ENCODE measurements at places on chromosomes 2 and 18.

- no peak for DNase-seq
These were observed 36.3 kb downstream of the MOGAT1 start for GRCh38 chr2:222707689-222708273.

DNA sequence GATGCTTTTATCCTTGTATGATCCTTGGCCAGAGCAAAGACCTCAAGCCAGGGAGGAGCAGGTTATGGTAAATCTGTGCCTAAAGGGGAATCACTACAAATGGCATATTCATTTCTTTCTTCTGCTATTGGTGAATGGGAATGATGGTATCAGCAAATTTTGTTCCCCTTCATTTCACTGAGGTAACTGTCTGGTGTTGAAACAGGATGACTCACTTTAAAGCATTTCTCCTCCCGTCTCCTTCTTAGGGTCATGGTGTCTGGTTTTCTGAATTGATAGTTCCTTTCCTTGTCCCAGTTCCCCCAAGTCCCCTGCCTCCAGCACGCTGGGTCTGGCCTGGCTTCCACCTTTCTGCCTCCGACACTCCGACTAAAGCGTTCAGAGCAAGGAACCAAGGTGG is 109.2 kb downstream of the MREG start:
- DNase-seq: no peak

DNA sequence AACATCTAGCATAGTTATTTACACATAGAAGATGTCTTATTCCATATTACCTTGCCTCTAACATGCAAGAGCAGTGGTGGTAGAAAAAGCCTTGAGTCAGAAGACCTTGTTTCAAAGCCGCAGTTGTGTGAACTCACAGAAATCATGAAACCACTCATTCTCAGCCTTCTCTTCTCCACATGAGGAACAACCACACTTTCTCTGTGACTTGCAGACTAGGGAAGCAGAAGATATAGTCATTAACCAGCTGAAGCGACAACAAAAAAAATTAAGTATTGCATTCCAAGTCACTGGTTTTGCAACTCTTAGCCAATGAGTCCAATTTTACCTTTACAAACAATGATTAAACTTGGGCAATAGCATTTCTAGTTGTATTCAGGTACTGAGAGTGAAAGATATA is 19.0 kb downstream of the TWSG1 start:
- no peak for DNase-seq

DNA sequence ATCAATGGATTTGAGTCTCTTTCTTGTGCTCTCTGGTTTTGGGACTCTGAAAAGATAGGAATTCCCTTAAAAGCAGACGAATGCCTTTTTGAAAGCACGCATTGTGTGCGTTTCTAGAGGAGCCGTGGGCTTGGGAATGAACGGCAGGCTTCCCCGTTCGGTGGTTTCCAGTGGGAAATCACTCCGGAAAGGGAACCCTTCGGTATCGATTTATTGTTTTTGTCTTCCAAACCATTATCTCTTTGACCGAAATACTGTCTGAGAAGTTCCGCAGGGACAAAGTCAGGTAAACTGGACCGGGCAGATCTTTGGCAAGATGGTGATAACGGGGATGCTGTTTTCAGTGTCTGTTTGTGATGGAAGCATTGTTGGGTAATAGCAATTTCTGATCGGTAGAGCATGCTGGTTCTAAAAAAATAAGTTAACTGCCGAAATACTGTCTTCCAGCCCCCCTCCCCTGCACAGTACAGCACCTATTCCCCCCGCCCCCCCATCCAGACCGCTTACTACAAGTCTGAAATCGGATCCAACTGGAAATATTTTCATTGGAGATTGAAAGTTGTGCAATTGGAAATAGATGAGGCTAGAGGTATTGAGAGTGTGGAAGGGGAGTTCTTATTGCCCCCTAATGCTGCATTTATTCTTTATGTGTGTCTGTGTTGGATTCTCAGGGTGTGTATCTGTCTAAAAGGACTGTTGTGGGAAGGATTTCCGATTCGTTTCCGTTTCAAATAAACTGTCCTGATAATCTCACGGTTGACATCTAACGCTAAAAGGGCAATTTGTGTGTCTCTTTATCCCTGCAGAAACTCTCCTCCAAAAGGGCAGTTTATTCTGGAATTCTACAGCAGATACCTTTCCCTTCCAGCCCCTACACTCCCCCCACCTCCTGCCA is 635 bp downstream of the SETBP1 start:
- DNase-seq: no peak

GRCh38 chr2:624096-624495 is 53.1 kb downstream of the TMEM18 start:
- no peak for DNase-seq

DNA sequence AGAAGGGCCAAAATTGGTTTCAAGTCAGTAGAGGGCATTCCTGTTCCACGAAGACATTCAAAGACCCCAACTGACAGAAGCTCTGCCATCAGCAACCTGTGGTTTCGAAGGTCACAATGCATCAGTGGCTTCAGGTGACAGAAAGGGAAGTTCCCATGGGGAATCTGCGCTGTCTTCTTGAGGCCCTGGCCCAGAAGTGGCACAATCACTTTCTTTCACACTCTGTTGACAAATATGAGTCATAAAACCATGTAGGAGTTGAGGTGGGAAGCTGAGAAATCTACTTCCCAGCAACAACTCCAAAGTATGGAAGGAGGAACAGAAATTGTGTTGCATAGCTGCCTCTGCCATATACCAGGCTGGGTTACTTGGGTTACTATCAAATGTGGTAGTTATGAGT is 621.1 kb upstream of the FANCL start:
- DNase-seq: no peak

DNA sequence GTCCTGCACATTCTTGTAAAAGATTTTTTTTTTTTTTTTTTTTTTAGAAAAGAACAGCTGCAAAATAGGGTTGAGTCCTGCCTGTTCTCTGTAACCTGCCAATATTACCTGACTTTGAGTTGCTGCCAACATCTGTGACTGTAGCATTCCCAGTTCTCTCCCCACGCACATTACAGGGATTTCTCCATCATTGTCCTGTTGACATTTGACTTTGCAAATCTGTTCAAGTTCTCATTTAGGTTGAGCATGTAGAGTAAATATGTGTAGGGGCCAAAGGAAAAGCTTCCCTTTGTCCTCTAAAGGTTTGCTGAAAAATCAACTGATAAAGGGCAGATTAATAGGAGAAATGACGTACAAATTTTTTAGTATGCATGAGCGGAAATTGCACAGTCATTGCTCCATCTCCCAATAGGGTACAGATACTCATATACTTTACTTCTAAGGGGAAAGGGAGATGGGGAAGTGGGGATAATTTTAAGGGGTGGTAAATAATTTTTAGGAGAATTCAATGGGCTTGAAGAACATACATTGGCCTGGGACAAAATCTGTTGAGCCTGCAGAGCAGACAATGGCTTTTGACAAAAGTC is 385.5 kb downstream of the PIK3C3 start:
- DNase-seq: no peak

DNA sequence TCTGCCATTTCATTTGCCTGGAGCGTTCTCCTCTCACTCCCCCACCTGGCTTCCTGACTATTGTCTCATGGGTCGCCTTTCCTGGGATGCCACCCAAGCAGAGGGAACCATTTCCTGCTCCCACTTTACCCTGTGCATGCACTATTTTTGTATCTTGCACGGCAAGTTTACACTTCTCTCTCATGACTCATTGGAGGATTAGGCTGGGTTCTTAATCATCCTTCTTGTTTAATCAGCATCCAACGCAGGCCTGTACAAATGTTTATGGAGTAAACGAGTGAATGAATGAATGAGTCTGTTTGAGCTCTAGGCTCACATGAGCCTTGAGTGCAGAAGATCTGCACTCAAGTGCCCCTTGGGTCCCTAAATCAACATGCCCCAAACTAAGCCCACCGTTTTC is 3.8 kb upstream of the ARHGAP25 start:
- no peak for DNase-seq

GRCh38 chr2:74505448-74506246 is 1.8 kb downstream of the PCGF1 start:
- DNase-seq: no peak

- no peak for DNase-seq
These were observed 68.4 kb downstream of the TWIST2 start for GRCh38 chr2:238916176-238916874.

DNA sequence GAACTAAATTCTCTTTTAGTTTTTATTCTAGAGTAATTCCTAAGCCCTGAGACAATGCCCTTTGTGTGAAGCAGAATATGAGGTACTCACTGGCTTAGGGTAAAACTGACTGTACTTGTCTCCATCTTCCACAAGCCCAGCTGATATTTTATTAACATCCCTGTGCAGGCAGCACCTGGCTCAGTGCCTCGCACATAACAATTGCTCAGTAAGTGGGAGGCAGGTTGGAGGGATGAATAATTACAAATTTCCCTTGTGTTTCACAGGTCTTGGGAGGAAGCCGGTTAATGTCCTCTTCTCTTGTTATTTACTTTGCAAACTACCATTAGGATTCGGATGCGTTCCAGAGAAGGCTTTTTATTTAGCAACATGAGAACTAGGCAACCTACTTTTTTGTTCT is 249.8 kb upstream of the FSHR start:
- DNase-seq: no peak

DNA sequence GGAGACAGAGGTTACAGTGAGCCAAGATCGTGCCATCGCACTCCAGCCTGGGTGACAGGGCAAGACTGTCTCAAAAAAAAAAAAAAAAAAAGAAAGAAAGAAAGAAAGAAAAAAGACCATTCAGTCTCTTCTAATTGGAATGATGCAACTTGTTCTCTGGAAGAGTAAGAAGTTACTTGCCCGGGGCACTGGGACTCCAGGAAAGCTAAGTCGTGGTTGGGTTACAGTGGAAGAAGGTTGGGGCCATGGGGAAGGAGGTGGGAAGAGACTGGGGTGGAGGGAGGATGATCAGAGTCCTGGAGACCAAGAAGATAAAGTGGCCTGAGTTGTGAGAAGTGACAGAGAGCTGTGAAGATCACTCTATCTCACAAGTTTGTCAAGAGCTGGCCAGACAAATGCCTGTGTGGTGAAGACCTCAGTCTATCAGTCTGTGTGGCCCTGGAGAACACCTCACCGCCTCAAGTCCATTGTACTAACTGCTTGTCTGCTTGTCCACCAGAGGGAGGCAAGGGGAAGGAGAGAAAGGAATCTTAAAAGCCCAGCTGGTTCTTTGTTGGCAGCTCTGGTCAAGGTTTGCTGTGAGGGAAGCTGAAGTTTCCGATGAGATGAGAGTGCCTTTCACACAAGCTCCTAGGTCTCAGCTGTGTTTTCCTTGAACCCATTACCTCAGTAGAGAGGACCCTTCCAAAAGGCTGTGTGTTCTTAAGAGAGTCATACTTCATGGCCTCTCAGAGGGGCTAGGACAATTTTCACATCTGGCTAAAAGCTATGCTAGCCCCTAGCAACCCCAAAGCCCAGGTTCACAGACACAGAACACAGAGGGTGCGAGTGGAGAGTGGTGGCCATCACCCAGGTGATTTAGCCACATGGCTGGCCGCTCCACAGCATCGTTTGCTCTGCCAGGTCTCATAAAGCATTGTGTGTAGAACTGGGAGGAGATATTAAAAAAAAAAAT is 72.0 kb upstream of the TMEM178A start:
- DNase-seq: no peak

DNA sequence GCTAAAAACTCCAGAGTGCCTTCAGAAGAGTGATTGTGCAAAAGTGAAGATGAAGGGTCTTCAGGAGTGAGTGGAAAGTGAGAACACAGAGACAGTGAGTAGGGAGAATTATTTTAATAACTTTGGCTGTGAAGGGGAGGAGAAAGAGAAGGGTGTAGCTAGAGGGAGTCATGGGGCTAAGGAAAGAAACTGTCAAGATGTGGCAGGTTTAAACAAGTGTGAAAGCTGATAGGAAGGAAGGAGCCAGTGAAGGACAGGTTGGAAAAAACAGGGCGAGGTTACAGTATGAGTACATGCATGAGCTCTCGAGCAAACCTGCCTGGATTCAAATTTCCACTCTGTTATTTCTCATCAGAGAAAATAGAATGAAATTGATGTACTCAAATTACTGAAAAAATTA is 17.8 kb downstream of the IL1F10 start:
- no peak for DNase-seq

DNA sequence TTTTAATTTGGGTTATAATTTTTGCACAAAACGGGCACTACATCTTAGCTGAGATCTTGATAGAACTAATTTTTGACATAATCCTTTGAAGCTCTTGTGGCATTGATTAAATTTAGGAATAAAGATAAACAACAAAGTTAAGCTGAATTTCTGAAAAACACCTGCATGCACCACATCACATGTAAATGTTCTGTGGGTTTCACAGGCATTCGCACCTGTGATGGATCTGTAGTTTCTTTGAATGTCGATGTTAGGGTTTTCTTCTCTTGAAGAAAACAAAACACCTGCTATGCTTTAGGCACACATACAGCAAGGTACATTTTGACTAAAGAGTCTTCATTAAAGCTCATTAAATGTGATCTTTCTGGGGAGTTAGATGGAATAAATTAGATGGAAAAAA is 60.3 kb downstream of the RPIA start:
- DNase-seq: no peak

GRCh38 chr2:66580166-66581049 is 145.5 kb downstream of the MEIS1 start:
- DNase-seq: no peak

DNA sequence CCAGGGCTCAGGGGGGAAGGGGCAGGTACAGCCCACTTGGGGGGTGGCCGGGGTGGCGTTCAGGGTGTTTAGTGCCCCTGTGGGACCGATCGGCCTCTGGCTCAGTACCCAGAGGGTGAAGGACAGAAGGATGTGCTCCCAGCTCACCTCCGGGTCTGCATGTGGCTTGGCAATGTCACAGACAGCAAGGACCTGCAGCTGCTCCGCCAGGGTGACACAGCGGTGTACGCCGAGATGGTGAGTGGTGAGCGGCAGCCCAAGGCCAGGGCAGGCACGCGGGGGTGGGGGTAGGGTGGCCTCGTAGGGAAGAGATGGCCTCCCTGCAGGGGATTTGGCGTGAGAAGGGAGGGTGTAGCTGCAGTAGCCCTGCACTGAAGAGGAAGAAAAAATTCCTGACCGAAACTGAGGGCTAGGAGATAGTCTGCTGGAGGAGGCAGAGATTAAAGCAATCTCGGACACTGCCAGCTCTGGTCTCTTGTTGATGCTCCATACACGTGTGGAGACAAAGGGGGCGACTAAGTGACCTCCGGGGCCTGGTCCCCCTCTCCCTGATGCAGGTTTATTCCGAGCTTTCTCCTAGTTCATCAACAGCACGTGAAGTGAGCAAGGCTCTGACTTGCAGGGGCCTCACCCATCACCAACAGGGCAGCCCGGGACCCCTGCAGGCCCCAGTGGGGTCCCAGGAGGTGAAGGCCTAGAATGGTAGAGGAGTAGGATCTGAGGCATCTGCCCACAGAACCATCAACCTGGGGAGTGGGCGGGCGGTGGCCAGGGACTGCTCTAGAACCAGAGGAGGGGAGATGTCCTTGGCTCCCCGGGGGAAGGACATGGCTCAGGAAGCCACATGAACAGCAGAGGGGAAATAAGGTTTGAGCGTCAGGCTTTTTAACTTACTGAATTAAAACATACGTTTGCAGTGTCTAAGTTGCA is 45.4 kb downstream of the FER1L5 start:
- DNase-seq: no peak

- DNase-seq: no peak
These were observed 292.2 kb downstream of the KCNS3 start for GRCh38 chr2:18170642-18171041.
